SJSA1 (cell line): ENCODE measurements at places on chromosomes 1 and 21. TPM values are rescaled to one million over a fixed set of nuclear protein-coding genes. Genes with fewer than 3 reads are reported as not detected.

The TMEM61 gene
- total RNA-seq, result not detected in 2 replicates

The SGIP1 gene
- total RNA-seq, result 0.41 and 2.8 TPM in 2 replicates

GRCh38 chr1:58996341-58997059 is 212.7 kb upstream of the JUN start:
- H3K4me1 ChIP-seq, result no peaks in the 10 kb centered on the region
- no peaks in the 10 kb centered on the region for H3K27me3 ChIP-seq
- no peak overlapping the region for H3K4me3 ChIP-seq
- no peak overlapping the region for H3K27ac ChIP-seq
- no peak for DNase-seq
- no peaks in the 10 kb centered on the region for H3K36me3 ChIP-seq

DNA sequence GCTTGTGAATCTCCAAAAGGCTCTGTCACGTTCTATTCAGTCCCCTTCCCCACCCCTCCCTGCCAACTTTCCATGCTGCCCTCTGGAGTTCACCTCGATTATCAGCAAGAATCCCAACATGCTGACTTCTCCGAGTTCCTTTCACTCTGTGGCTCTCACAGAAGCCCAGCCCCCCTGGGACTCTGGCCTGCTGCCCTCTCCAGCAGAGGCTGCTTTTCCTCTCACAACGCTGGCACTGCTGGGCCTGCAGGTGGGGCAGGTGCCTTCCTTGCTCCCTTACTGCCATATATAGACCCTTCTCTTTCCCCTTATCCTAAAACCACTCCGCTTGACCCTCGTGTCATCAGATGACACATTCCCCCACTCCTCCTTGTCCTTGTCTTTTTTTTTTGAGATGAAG is 10.2 kb upstream of the RNF186 start:
- H3K27ac ChIP-seq, result no peak overlapping the region
- H3K4me3 ChIP-seq, result no peak overlapping the region
- no peaks in the 10 kb centered on the region for H3K4me1 ChIP-seq
- H3K27me3 ChIP-seq, result no peaks in the 10 kb centered on the region
- no peaks in the 10 kb centered on the region for H3K36me3 ChIP-seq
- DNase-seq, result no peak

GRCh38 chr1:6386371-6386949 is 7.1 kb downstream of the ACOT7 start:
- H3K27me3 ChIP-seq, result no peaks in the 10 kb centered on the region
- peaks cover 15% of the 10 kb centered on the region for H3K4me1 ChIP-seq
- peak; percentile 17 for DNase-seq
- no peak overlapping the region for H3K27ac ChIP-seq
- no peaks in the 10 kb centered on the region for H3K36me3 ChIP-seq

GRCh38 chr1:48127735-48128685 is 94.5 kb upstream of the SLC5A9 start:
- no peaks in the 10 kb centered on the region for H3K36me3 ChIP-seq
- H3K27ac ChIP-seq, result no peak overlapping the region
- no peaks in the 10 kb centered on the region for H3K4me1 ChIP-seq

DNA sequence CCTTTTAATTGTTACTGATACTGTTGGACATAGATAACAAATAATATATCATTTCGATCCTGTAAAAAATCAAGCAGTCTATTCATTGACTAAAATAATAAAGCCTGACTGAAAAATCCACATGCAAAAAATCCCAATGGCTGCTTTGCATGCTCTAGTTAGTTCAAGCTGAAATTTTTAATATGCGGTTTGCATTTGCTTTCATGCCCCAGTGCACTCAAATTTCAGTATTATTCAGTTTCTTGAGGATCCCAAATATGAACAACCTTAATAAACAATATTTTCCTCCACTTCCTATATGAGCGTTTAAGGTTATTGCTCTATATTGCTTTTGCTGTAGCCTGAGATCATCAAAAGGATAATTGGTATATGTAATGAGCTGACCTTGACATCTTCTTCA is 75.1 kb upstream of the DPH5 start:
- H3K4me1 ChIP-seq, result no peaks in the 10 kb centered on the region
- DNase-seq, result no peak
- peaks cover 3% of the 10 kb centered on the region; the same call in 1 of the 2 replicates for H3K27me3 ChIP-seq
- H3K27ac ChIP-seq, result no peak overlapping the region

GRCh38 chr1:167821356-167821685 is 92.6 kb downstream of the ADCY10 start:
- DNase-seq, result no peak
- H3K27ac ChIP-seq, result peak overlapping the region; percentile 48; the same call in 1 of the 2 replicates
- H3K27me3 ChIP-seq, result no peaks in the 10 kb centered on the region
- H3K4me1 ChIP-seq, result peaks cover 41% of the 10 kb centered on the region
- no peak overlapping the region for H3K4me3 ChIP-seq
